ENCODE measurements at places on chromosomes 2 and 18. TPM values are rescaled to one million over a fixed set of nuclear protein-coding genes. Genes with fewer than 3 reads are reported as not detected.

SAG gene
- not detected for total RNA-seq

FBLN7 gene
- 2.7 TPM for total RNA-seq

FASTKD2 gene
- total RNA-seq = 41.4 TPM

TIGD1 gene
- 3.5 TPM for total RNA-seq

Measured in lung (tissue), 17 donors.